Activated T-cell treated with anti-CD3 and anti-CD28 coated beads for 4 hours (primary cell): ENCODE measurements at places on chromosomes 6 and 20.

DNA sequence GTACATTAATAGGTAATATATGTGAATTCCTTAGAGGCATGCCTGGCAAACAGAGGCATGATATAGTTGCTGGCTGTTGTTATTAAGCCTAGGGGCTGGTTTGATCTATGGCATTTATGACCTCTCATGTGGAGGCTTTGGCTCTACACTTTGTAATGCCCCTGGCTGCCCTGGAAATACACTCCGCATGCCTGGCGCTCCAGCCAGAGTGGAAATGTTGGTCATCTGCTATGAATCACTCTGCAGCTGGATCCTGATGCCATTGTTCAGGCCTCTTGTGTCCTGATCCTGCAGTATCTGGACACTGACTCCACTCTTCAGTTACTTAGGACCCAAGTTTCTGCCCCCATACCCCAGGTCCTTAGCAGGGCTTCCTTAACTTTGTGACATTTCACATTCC is 200.5 kb upstream of the PCSK2 start:
- DNase-seq, result no peak

DNA sequence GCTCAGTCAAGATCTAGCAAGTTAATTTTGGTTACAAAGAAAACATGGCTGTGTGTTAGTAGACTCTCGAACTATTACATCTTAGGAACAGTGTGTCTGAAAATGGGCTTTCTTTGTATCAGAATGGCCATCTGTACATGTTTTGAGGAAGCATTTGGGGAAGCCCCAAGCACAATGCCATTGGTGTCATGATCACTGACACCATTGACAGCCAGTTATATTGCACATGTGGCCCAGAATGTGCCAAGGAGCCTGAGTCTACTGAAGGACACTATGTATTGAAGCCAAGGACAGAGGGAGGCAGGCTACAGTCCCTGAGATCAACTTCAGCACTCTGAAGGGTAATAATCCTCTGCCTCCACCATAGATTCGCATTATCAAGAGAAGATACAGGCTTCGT is 12.6 kb upstream of the FAM50B start:
- DNase-seq, result no peak

- DNase-seq, result no peak
These were observed 1.0 kb downstream of the SLC32A1 start for GRCh38 chr20:38725148-38725901.

DNA sequence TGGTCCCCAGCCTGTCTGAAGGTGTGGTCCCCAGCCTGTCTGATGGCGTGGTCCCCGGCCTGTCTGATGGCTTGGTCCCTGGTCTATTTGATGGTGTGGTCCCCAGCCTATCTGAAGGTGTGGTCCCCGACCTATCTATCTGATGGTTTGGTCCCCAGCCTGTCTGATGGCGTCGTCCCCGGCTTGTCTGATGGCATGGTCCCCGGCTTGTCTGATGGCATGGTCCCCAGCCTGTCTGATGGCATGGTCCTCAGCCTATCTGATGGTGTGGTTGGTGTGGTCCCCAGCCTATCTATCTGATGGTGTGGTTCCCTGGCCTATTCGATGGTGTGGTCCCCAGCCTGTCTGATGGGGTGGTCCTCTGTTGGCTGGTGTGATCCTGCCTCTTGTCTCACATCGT is 18.2 kb upstream of the MRGBP start:
- DNase-seq, result no peak

DNA sequence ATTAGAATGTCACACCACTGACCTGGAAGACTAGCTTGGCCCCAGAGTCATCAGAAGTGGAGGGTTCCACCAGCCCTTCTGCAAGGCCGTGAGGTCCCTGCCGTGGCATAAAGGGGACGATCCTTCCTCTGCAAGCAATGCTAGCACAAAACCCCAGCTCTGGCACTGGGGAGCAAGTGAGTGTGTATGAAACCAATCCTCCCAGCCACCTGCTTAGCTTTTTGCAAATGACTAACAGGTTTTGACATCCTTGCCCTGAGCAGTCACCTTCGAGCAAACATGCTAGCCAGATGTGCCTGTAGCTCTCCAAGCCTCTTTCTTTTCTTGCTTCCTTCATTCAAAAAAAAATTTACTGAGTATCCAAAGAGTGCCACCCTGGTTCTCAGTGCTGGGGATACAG is 8.6 kb downstream of the SULF2 start:
- no peak for DNase-seq

- DNase-seq, result no peak
These were observed 490.4 kb upstream of the HS3ST5 start for GRCh38 chr6:114833211-114833610.

DNA sequence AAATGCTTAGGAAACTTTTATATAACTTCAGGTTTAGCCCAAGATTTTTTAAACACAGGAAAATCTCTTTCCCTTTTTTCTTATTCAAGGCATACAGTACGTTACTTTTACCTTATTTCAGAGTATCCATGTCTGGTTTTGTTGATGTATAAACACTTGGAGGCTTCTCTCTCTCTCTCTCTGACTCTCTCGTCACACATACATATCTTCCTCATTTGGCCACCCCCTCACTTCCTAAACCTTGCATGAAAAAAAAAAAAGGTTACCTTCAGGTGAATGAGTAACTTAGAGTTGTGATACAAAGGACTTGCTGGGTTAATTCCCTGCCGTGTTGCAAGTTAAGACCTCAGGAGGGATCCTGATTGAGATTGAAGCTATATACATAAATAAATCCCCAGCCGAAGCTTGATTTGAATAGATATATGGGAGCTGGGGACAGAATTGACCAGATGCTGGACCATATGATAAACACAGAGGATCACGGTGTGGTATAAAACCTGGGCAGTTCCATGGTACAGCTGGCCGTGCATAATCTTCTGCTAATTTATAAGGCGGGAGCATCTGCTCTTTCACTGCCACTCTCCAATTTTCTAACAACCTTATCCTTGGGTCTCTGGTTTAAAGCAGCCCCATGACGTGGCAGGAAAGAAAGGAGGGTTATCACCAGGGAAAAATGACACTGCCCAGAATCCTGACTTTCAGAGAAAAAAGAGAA is 55.1 kb upstream of the IL20RA start:
- DNase-seq, result no peak

GRCh38 chr6:136039185-136039584 is 187.7 kb downstream of the PDE7B start:
- no peak for DNase-seq

- no peak for DNase-seq
These were observed 99.8 kb upstream of the B3GAT2 start for GRCh38 chr6:71056656-71057055.

DNA sequence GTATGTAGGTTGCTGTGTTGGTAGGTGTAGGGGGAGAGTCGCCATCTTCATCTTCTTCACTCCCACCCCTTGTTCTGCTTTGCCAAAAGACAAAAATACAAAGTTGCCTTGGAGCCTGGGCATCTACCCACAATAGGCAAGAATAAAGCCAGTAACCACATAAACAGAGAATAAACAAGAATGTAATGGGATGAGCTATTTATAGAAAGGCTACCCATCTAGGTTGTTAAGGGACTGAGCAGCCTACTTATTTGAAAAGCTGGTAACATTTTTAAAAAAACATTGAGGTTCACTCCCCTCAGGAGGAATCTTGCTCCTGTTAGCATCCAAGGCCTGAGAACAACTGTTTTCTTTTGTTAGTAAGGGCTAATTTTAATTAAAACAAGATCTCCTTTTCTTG is 301.4 kb upstream of the STXBP5 start:
- DNase-seq, result no peak

- no peak for DNase-seq
These were observed 117.5 kb downstream of the SOX4 start for GRCh38 chr6:21710908-21711627.

- no peak for DNase-seq
These were observed 15.4 kb downstream of the SOD2 start for GRCh38 chr6:159677506-159678165.

DNA sequence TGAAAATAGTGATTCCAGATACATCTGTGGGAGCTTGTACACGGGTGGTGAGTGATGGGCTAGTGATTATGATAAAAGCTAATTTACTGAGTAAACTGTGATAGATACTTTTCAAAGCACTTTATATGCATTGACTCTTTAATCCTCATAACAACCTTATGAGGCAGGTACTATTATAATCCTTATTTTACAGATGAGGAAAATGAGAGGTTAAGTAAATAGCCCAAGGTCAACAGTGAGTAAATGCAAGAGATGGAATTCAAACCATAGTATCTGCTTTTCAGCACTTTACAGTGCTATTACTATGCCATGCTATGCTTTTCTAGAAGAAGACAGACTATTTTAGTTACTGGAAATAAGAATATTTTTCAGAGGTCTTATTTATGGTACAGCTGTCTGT is 320.9 kb upstream of the CITED2 start:
- no peak for DNase-seq

DNA sequence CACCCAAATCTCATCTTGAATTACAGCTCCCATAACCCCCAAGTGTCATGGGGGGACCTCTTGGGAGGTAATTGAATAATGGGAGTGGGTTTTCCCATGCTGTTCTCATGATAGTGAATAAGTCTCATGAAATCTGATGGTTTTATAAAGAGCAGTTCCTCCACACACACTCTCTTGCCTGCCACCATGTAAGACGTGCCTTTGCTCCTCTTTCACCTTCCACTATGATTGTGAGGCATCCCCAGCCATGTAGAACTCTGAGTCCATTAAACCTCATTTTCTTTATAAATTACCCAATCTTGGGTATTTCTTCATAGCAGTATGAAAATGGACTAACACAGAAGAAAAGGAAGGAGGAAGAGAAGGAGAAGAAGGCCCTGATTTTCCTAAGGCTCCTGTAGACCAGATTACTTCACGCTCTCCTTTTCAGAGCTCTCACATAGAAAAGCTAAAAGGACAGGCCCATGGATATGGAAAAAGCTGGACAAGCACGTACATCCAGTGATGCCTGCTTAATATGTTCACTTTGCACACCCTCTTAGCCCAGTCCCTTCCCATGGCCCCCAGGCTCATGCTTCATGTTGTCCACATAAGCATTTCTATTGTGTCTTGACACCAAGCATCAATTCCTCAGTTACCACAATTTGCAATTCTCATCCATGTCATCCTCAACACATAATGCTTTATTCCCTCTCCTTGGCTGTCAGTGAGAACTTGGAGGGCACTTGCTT is 354.8 kb downstream of the CD83 start:
- no peak for DNase-seq

DNA sequence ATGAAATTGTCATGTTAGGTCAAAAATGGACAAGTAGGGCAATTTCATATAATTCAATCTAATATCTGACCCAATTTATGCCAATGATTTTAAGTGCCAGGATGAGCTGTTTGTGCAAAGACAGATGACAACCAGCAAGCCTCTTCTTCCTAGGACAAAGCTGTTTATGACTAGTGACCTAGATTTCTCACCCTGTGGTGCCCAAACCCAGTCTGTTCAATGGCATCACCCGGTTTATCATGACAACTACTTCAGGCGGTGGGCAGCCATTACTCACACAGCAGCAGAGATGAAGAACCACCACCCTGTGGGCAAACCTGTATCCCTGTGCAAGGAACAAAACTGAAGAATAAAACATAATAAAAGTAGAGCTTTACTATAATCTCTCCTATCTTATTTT is 59.0 kb downstream of the MAP7 start:
- DNase-seq, result no peak

- no peak for DNase-seq
These were observed 267.6 kb upstream of the SUPT3H start for GRCh38 chr6:45645302-45645701.

GRCh38 chr20:33842346-33842745 is 31.2 kb downstream of the CHMP4B start:
- no peak for DNase-seq

- no peak for DNase-seq
These were observed 3.9 kb downstream of the SYNJ2 start for GRCh38 chr6:157985378-157986155.

GRCh38 chr20:56411759-56412472 is at the start of gene CASS4:
Gene CASS4 (plus strand): TSS chr20:56412260. CDS start chr20:56412459, 199 bp downstream.
- DNase-seq, result no peak

DNA sequence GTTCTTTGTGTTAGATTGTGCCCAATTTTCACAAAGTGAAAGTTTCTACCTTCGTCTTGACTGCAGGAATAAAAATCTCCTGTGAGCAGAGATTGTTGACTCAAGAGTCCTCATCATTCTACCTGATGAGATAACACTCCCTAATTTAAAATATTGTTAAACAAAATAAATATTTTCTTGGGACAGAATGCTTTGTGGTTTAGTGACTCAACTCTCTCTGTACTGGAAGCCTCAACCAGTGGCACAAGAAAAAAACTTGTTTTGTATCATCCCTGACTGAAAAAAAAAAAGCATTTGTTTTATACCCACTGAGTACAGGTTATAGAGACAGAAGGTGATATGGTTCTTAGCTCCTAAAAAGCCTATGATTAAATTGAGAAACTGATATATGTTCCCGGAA is 78.9 kb downstream of the CRYBG1 start:
- DNase-seq, result no peak

DNA sequence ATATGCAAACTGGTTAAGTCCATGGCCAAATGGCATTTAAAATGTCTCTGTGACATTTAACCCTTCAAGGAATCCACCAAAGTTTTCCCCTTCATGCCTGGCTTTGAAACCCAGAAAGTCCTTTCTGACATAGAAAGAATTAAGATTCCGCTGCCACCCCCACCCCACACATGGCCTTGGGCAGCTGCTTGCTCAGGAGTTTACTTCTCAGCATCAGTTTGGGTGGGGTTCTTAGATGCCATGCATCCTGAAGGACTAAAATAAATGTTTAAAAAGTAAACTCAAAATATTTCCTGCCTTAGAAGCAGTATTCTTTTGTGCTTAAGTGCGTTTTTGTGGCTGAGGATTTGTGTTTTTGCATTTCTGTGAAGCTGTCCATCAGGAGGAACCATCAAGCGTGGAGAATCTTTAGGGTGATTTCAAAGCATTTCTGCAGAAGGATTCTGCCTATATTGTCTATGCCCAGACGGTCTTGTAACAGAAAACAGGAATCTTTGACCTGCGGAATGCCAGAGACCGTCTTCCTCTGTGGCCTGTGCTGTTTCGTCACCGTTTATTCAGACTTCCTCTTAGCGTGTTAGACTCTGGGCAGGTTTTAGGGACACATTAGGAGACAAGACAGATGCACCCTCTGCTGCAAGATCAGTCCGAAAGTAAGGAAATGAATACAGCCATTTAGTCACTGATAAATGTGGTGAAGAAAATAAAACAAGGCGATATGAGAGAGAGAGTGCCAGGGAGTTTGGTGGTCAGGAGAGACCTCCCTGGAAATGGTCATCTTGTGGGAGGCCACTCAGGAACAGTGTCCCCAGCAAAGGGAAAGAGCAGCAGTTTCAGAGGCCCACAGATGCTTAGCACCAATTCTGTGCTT is 6.2 kb downstream of the DUSP22 start:
- no peak for DNase-seq

- DNase-seq, result no peak
These were observed 189.7 kb upstream of the PMEPA1 start for GRCh38 chr20:57899554-57899953.

- no peak for DNase-seq
These were observed 202.0 kb upstream of the RNF24 start for GRCh38 chr20:4217349-4217841.

DNA sequence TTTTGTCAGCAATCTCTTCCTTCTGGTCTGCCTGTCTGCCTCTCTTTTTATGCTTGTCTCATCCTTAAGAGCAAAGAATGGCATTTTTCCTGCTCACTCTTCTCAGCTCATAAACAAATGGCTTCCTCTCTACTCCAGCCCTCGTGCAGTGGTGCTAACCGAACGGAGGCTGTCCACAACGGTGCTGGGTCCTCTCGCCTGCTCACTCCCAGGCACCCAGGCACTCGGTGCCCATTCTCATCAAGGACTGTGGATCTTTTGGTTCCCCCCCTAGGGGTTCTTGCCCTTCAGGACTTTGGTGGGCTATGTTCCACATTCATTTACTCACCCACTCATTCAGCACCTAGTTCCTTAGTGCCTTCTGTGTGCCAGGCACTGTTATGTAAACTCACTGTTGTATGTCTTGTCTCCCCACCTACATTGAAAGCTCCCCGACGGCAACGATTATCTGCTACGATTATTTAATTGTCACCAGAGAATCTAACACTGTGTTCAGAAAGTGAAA is 113.9 kb downstream of the FYN start:
- no peak for DNase-seq
